Colonic mucosa (tissue), 4 donors: ENCODE measurements at places on chromosomes 2 and 18.
A peak's percentile ranks its signal among the peaks of the same experiment; 100 is the strongest.

DNA sequence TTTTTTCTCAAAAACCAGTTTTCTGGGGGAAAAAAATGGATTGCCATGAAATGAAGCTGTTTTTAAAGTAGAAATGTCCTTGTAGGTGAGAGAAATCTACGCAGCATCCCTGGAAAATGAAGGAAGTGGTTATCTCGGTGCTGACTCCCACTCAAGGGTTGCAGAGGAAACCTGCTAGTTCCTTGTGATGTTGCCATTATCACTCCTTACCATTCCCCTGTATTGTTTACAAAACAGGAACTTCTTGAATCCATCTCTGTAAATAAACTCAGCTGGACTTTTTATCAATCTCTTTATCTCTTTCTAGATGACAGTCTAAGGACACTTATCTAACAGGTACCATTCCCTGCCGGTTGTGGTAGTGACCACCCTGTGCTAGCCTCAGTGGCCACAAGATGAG lies 61.2 kb downstream of the FEZ2 start:
- H3K4me3 ChIP-seq, result no peak overlapping the region
- H3K4me1 ChIP-seq, result no peaks in the 10 kb centered on the region
- H3K27me3 ChIP-seq, result no peaks in the 10 kb centered on the region
- DNase-seq, result no peak
- H3K36me3 ChIP-seq, result no peaks in the 10 kb centered on the region

- no peak overlapping the region for H3K4me3 ChIP-seq
- DNase-seq, result no peak
- H3K27ac ChIP-seq, result no peak overlapping the region
- H3K36me3 ChIP-seq, result peaks cover 17% of the 10 kb centered on the region
- H3K4me1 ChIP-seq, result no peaks in the 10 kb centered on the region
Observed at GRCh38 chr2:10444463-10444862, 3.7 kb downstream of the ODC1 start.

GRCh38 chr2:68669651-68670050 lies 26.3 kb downstream of the PROKR1 start:
- H3K27ac ChIP-seq, result no peak overlapping the region
- H3K4me3 ChIP-seq, result no peak overlapping the region
- H3K4me1 ChIP-seq, result no peaks in the 10 kb centered on the region
- H3K27me3 ChIP-seq, result no peaks in the 10 kb centered on the region

GRCh38 chr18:35611518-35611917 lies 30.0 kb downstream of the GALNT1 start:
- peaks cover 11% of the 10 kb centered on the region for H3K4me1 ChIP-seq
- no peak for DNase-seq
- H3K27ac ChIP-seq, result no peak overlapping the region
- H3K27me3 ChIP-seq, result no peaks in the 10 kb centered on the region
- no peaks in the 10 kb centered on the region for H3K36me3 ChIP-seq

- H3K4me1 ChIP-seq, result no peaks in the 10 kb centered on the region
- H3K27ac ChIP-seq, result peak overlapping the region; percentile 78
- H3K27me3 ChIP-seq, result no peaks in the 10 kb centered on the region
- no peaks in the 10 kb centered on the region for H3K36me3 ChIP-seq
- H3K4me3 ChIP-seq, result peak overlapping the region; percentile 70
Observed at GRCh38 chr2:200509235-200509611, 645 bp downstream of the KCTD18 start.

DNA sequence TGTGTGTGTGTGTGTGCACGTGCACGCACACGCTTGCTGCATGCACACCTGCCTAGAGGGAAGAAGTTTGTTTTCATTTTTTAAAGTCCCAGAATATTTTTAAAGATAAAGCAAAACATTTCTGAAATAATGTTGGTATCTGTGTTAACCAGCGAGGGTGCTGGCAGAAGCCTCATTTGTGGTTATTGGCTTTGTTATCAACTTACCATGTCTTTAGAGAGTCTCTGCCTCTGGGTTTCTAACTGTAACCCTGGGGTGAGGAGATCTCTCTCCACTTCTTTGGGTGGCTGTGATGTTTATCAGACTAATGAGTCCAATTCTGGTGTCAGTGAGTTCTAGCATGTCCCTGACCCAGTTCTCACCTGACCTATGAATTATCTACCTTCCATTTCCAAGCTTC lies 927.6 kb upstream of the FANCL start:
- no peaks in the 10 kb centered on the region for H3K36me3 ChIP-seq
- no peak for DNase-seq
- no peaks in the 10 kb centered on the region for H3K4me1 ChIP-seq
- no peak overlapping the region for H3K4me3 ChIP-seq
- no peaks in the 10 kb centered on the region for H3K27me3 ChIP-seq

DNA sequence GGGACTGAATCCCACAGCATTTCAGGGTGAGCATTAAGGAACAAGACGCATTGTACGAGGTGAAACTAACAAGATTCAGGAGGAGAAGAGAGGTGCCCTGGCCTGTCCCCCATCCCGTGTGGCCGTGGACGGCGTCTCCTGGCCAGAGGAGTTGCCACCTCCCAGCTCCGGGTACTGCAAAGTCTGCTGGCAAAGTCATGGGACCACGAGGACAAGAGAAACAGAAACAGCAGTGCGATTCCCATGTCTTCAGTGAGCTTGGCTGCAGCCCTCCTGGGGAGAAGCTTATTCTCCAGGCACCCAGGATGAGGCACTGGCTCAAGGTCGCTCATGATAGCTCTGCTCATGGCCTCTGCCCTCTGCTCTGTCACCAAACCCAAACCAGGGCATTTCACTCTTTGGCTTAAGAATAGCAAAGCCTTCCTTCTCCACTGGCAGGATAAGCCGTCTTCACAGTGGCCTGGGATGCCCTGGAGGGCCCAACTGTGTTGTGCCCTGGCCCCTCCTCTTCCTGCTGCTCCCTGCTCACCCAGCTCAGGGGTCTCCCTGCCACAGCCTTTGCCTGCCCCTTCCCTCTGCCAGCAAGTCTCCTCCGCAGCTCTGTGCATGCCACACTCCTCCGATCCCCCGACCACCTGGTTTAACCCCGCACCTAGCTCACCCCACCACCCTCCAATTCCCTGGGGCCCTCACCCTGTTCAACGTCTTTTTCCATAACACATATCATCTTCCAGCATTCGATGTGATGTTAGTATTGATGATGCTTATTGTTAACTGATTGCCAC lies 144.8 kb downstream of the PXDN start:
- H3K4me1 ChIP-seq, result no peaks in the 10 kb centered on the region
- no peak overlapping the region for H3K4me3 ChIP-seq
- no peaks in the 10 kb centered on the region for H3K27me3 ChIP-seq
- H3K36me3 ChIP-seq, result no peaks in the 10 kb centered on the region

- no peaks in the 10 kb centered on the region for H3K36me3 ChIP-seq
- DNase-seq, result no peak
- H3K27me3 ChIP-seq, result no peaks in the 10 kb centered on the region
- H3K4me3 ChIP-seq, result no peak overlapping the region
Observed at GRCh38 chr2:118469103-118469502, 378.3 kb downstream of the EN1 start.

DNA sequence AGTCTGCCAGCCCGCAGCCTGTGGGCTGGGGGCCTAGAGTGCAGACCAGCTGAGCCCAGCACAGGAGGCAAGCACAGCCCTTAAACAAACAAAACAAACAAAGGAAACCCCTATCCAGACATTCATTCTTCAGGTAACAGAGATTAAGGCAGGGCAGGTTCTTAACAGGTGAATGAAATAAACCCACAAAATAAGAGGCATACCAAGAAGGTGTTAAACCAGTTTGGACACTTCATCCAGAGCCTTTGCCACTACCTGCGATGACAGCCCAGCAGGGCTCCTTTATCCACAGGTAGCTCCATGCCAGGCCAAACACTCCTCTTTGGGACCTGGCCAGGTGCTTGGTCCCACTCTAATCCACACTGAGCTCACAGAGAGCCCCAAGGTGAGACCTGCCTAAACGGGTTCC lies 209.7 kb upstream of the SIX2 start:
- no peaks in the 10 kb centered on the region for H3K4me1 ChIP-seq
- DNase-seq, result no peak
- no peaks in the 10 kb centered on the region for H3K27me3 ChIP-seq
- H3K27ac ChIP-seq, result no peak overlapping the region

DNA sequence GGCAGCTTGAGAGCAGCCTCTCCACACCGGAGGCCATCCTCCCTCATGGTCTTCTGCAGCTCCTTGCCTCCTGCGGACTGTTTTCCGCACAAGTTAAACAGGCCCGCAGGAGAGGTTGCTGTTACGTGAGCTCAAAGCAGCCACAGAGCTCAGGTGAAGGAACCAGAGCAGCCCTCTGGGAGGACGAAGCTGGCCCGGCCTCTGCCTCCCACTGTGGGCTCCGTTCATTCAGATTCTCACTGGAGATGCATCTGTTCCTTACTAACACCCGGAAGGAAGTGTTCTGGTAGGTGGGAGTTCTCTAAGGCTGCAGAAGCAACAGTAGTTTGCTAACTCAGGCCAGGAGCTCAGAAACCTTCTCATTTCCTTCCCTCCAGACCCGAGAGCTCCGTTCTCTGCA lies 10.9 kb downstream of the DIPK1C start:
- H3K4me3 ChIP-seq, result no peak overlapping the region
- H3K36me3 ChIP-seq, result no peaks in the 10 kb centered on the region
- DNase-seq, result no peak
- no peaks in the 10 kb centered on the region for H3K27me3 ChIP-seq

GRCh38 chr2:16167870-16168426 lies 227.6 kb downstream of the MYCN start:
- H3K27me3 ChIP-seq, result no peaks in the 10 kb centered on the region
- DNase-seq, result no peak
- H3K4me1 ChIP-seq, result no peaks in the 10 kb centered on the region
- no peaks in the 10 kb centered on the region for H3K36me3 ChIP-seq
- no peak overlapping the region for H3K27ac ChIP-seq

DNA sequence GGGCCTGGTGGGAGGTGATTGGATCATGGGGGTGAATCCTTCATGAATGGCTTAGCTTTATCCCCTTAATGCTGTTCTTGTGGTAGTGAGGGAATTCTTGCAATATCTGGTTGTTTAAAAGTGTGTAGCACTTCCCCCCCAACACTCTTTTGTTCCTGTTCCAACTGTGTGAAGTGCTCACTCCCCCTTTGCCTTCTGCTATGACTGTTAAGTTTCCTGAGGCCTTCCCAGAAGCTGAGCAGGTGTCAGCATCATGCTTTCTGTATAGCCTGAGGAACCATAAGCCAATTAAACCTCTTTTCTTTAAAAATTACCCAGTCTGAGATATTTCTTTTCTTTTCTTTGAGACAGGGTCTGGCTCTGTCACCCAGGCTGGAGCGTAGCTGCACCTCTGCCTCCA lies 139.4 kb downstream of the RNF152 start:
- H3K27me3 ChIP-seq, result no peaks in the 10 kb centered on the region
- no peak overlapping the region for H3K27ac ChIP-seq
- no peaks in the 10 kb centered on the region for H3K36me3 ChIP-seq
- H3K4me3 ChIP-seq, result no peak overlapping the region
- no peak for DNase-seq

DNA sequence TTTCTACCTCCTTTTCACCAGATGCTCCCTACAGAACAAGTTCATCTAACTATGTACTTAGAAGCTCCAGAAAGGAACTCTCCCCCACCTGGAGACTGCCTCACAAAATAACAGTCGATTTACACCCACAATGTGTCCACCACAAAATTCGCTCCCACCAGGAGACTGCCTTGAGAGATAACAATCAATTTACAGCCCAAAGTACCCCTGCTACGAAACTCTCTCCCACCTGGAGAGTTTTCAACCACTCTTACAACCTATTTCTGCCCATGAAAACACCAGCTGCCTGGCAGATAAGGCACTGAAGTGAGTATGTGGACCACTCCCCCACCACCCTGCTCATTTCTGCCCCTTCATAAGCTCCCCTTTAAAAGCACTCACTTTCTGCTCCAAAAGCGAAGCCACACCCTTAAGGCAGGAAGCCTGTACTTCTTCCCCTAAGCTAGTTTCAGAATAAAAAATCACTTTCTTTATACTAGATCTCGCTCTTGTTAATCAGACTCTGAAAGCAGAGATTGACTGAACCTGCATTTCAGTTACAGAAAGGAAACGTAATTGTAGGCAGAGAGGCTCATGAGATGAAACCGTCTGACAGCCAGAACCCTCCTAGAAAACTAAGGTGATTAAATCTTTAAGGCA lies 94.4 kb upstream of the RBBP8 start:
- no peaks in the 10 kb centered on the region for H3K27me3 ChIP-seq
- no peak for DNase-seq
- H3K4me1 ChIP-seq, result peaks cover 6% of the 10 kb centered on the region
- no peak overlapping the region for H3K4me3 ChIP-seq
- no peaks in the 10 kb centered on the region for H3K36me3 ChIP-seq

- H3K27ac ChIP-seq, result no peak overlapping the region
- no peaks in the 10 kb centered on the region for H3K36me3 ChIP-seq
- no peaks in the 10 kb centered on the region for H3K4me1 ChIP-seq
- no peak for DNase-seq
Observed at GRCh38 chr18:66558773-66559172, 45.1 kb downstream of the CDH19 start.

DNA sequence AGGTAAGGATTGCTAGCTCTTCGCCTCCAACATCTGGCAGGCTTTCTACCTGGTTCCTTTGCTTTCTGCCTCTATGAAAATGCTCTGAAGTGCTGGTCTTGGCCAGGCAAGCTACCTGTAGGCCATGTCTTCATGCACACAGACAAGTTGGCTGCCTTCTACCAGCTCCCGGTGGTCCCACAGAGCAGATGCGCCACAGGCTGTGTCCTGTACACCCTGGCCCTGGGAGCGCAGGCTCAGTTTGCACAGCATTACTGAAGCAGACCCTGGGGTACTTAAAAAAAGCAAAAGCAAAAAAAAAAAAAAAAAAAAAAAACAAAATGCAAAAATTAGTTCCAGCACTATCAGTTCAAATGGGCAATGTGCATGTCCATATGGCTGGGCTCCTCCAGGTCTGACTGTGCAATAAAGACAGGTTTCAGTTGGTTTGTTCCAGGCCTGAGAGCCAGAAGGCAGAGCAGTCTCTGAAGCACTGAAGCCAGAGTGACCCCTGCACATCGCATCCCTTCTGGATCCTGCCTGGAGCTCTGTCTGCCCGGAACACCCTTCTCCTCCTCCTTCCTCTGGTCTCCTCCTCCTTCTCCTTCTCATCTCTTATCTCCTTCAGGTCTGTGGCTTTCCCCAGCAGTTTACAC lies 288.0 kb upstream of the REV1 start:
- H3K27me3 ChIP-seq, result no peaks in the 10 kb centered on the region
- no peak for DNase-seq
- no peaks in the 10 kb centered on the region for H3K36me3 ChIP-seq
- no peaks in the 10 kb centered on the region for H3K4me1 ChIP-seq

DNA sequence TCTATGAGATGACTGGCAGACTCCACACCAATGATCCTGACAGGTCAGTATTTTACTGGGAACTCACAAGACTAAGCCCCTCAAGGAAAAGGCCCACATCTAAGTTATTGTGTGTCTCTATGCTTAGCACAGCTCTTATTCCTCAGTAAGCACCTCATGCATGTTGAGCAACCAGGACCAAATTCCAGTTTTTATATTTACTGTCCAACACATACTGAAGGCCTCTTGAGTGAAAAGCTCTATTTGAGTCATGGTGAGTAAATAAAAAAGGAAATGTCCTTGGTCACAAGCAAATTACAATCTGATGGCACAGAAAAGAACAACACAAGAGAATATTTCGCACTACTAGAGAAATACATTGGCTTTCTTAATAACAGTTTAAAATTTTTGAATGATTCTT lies 87.9 kb upstream of the ETAA1 start:
- H3K36me3 ChIP-seq, result no peaks in the 10 kb centered on the region
- no peak overlapping the region for H3K4me3 ChIP-seq
- H3K27me3 ChIP-seq, result no peaks in the 10 kb centered on the region
- no peak for DNase-seq
- no peak overlapping the region for H3K27ac ChIP-seq
- no peaks in the 10 kb centered on the region for H3K4me1 ChIP-seq
